ENCODE measurements at places on chromosomes 3 and 15. TPM values are rescaled to one million over a fixed set of nuclear protein-coding genes. Genes with fewer than 3 reads are reported as not detected.

The MKRN2OS gene
- total RNA-seq = not detected

The BDH1 gene
- total RNA-seq = 27.3 TPM

The GABRA5 gene
- 0.61 TPM for total RNA-seq

The TLR9 gene
- total RNA-seq = not detected

The GOLGA8R gene
- total RNA-seq = 0.28 TPM

The PRICKLE2 gene
- 0.23 TPM for total RNA-seq

The PLSCR5 gene
- not detected for total RNA-seq

The TMEM45A gene
- 28.3 TPM for total RNA-seq

The CPNE9 gene
- total RNA-seq = 0.06 TPM

The HHATL gene
- not detected for total RNA-seq

The CYP19A1 gene
- total RNA-seq = not detected

The ZNF860 gene
- not detected for total RNA-seq

The TYRO3 gene
- 23.2 TPM for total RNA-seq

The FBXL2 gene
- total RNA-seq = 4.0 TPM

The KY gene
- not detected for total RNA-seq

The IFT122 gene
- total RNA-seq = 18.1 TPM

The CCDC9B gene
- total RNA-seq = 2.4 TPM

The KNG1 gene
- not detected for total RNA-seq

The ALDH1A3 gene
- total RNA-seq = 148 TPM

The SCN11A gene
- 0.02 TPM for total RNA-seq

The UCN2 gene
- total RNA-seq = 0.14 TPM

The ARL6 gene
- 6.5 TPM for total RNA-seq

The GOLGA8G gene
- not detected for total RNA-seq

The GOLGA8J gene
- total RNA-seq = not detected

The ALPK3 gene
- total RNA-seq = 35.9 TPM

The NOX5 gene
- not detected for total RNA-seq

The SHC4 gene
- 1.2 TPM for total RNA-seq
